ENCODE measurements at places on chromosomes 2 and 18.

DNA sequence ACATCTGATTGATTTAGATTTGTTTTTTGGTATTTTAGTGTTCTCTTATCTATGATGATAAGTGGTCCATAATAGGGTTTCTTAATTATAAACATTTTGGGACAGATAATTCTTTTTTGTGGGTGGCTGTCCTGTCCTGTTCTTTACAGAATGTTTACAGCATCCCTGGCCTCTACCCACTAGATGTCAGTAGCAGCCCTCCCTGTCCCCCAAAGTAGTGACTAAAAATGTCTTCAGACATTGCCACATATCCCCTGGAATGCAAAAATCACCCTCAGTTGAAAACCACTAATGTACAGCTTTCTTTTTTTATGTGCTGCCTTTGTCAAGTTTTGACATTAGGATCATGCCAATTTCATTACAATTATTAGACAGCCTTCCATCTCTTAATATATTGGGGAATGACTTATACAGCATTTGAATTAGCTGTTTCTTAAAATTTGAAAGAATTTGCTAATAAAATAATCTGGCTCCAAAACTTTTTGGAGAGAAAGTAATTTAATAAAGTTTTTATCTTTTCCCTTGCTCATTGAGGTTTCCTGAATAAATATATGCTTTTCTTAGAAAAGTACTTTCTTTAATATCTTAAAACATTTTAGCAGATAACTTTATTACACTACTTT lies 19.5 kb downstream of the WIPF1 start:
- DNase-seq: no peak

DNA sequence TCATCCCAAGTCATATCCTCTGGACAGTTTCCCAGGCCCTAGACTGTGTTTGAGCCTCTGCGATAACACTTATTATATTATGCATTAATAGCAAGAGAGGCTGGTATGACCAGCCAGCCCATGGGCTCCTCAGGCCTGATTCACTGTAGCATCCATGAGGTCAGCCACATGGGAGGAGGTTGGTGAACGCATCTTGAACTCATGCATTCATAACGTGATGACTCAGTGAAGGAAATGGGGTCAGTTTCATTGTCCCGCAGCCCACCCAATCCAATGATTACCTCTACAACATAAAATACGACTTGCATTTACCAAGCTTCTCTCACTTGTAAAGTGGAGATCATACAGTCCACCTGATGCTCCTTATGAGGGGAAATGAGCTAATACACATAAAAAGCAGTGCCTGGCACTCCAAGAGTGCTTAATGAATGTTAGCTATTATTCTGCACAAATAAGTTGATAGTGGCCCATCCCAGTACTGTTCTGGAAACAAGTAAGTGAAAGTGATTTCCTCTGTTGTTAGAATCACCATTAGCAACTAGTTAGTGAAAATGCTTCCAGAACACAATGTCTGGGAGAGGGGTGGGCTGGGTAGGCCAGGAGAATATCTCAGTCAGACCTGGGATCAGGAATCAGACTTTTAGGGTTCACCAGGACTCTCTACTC lies 46.1 kb upstream of the CELF4 start:
- DNase-seq: no peak

DNA sequence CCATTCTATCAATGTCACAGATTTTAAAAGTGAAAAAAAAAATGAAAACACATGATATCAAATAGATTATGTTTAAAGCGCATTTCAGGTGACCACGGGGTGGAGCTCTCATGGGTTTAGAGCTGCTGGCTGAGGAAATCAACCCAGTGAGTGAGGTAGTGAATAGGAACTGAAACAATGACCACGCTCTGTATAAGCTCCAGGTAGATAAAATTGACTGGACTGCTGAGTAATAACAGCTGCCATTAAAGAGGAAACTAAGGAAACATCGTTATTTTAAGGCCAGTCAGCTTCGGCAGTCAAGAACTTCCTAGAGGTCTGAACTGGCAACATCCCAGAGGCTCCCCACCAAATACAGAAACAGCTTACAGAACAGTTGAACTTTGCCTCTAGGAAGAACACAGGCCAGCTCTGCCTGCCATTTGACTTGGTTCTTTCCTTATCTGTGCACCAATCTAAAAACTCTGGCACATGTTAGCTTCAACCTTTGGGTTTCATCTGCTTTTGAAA lies 185.9 kb downstream of the PDE1A start:
- DNase-seq: no peak

DNA sequence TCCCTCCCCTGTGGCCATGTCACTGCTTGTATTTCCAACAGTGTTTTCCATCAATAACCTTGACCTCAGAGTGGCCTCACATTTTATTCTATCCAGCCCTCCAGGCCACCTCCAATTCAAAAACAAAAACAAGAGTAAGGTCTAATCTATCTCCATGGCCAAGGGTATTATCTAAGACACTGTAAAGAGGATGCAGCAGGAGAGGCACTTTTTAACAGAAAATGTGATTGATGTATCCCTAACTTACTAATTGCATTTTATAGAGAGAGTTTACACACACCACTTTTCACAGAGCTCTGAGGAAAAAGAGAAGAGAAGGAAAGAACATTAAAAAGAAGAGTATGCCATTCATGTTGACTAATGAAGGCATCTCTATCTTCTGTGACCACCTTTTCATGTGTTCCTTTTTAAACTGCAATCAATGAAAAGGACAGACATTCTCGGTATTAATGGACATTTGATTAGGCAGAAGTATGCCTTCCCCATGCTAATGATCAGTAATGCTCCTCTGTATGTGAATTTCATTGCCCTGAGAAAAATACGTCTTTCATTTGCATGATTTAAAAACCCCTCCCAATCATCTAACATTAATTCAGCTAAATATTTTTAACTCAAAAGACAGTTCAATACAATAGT lies 653.3 kb upstream of the POU3F3 start:
- no peak for DNase-seq

- DNase-seq: no peak
Observed at GRCh38 chr2:54704688-54705605, 18.5 kb upstream of the EML6 start.

DNA sequence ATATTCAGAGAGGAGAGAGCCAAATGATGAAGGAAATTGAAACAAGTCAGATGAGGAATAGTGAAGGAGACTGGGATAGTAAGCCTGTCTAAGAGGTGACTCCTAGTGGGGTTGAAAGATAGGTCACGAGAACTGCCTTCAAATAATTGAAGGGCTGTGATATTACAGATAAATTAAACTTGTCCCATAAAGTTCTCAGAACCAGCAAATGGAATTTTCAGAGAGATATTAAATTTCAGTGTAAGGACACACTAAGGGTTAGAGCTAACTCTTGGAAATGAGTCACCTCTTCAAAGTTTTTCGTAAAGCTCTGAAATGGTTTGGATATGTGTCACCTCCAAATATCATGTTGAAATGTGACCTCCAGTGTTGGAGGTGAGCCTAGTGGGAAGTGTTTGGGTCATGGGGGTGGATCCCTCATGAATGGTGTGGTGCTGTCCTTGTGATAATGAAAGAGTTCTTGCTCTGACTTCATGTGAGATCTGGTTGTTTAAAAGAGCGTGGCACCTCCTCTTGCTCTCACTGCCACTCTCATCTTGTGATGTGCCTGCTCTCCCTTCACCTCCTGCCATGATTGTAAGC lies 87.3 kb downstream of the BABAM2 start:
- DNase-seq: no peak

GRCh38 chr18:23664674-23665073 lies 2.0 kb upstream of the ANKRD29 start:
- DNase-seq: no peak

GRCh38 chr2:45332567-45332966 lies 278.5 kb downstream of the SRBD1 start:
- DNase-seq: no peak

- DNase-seq: no peak
Observed at GRCh38 chr2:33085646-33086045, 138.9 kb downstream of the LTBP1 start.

GRCh38 chr2:10984418-10985135 lies 72.8 kb downstream of the KCNF1 start:
- no peak for DNase-seq

DNA sequence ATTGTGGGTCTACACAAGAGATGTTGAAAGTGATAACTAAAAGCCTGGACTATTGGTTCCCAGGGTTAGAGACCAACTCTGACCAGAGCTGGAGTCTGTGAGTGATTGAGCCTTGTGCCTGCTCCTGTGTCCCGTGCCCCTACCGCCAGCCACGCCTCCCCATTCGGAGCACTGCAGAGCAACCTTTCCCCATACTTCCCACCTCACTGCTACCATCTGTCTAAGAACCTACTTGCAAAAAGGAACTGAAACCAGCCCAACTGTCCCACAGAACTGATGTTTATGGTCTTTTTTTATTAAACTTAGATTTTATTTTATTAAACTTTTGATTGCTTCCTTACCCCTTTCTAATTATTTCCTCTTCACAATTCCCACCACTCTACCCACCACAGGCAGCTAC lies 300.3 kb upstream of the MGAT5 start:
- DNase-seq: no peak

DNA sequence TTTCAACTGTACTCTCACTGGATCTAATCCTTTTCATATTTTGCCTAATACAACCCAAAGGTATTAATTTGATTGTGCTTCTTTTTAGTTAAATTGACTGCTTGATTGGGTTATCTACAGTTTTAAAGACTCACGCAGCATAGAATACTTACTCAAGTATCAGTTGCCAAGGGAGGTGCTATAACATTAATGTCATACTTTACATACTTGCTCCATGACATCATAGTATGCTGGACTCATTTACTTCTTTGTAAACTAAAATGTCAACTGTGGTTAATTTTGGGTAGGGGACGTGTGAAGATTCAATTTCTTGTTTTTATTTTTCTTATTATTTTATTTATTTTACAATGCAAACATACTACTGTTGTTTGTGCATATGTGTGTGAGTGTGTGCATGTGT lies 716.2 kb upstream of the VRK2 start:
- no peak for DNase-seq

- DNase-seq: no peak
Observed at GRCh38 chr2:177905640-177906039, 166.9 kb downstream of the PDE11A start.

GRCh38 chr2:71832388-71832787 lies 315.3 kb downstream of the CYP26B1 start:
- no peak for DNase-seq

GRCh38 chr18:76874642-76875389 lies 52.5 kb downstream of the ZNF236 start:
- no peak for DNase-seq

- DNase-seq: no peak
Observed at GRCh38 chr2:196729418-196729817, 70.1 kb downstream of the GTF3C3 start.

DNA sequence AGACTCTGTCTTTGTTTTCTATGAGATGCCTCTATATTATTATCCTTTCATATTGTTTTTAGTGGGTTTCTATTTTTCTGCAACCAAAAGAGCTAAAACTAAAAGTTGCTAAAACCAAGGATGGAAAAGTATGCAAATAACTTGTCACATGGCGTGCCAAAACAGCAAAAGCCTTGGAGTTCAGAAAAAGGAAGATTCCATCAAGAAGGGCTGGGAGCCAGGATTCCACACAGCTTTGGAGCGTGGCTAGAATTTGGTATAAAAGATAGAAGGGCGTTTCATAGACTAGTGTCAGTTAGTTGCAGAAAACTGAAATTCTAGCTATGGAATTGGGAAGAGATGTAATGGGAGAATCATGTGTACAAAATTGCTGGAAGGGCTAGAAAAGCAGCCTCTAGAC lies 4.1 kb downstream of the SCYGR1 start:
- no peak for DNase-seq

- DNase-seq: no peak
Observed at GRCh38 chr2:203446071-203446481, 89.0 kb downstream of the RAPH1 start.

DNA sequence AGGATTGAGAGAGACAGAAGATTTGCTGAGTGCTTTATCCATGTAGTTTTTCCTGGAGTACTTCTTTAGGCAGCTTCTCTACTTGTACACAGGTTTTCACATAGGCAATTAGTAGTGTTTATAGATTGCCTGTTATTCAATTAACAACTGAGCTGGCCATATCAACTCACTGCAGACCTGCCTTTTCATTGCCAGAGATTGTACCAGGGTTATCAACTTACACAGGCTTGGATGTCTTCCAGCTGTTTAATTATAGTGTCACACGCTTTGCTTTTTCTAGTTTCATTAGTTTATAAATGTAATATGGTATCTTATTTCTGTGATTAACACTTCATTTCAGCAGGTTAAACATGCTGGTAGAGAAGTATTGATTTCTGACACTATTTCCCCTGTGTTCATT lies 125.9 kb downstream of the GPD2 start:
- DNase-seq: no peak

- DNase-seq: no peak
Observed at GRCh38 chr2:82803307-82803706, 1655.8 kb downstream of the SUCLG1 start.

DNA sequence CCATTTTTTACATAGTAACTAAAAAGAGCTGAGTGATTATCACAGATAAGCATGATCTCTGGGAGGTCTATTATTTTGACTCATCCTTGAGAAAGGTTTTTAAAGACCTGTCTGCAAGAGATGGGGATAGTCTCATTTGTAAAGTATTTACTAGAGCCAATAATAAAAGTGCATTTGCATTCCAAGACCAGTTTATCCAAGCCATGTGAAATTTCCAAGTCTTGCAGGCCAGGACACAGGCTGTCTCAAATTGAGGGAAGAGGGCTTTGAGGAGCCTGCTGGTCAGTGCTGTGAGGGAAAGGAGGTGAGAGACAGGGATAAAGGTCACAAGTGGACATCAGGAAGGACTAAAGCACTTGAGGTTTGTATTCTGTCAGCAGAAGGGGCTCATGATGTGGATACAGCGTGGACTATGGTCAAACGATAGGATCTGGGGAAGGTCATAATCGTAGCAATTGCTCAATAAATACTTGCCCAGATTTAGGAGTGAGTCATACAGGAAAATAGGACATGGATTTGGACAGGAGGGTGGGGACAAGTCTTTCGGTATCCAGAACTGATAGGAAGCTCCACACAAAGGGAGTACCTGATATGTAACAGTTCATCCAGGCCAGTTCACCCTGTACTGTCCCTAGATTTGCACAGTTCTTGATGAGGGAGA lies 6.6 kb upstream of the CDH2 start:
- no peak for DNase-seq

DNA sequence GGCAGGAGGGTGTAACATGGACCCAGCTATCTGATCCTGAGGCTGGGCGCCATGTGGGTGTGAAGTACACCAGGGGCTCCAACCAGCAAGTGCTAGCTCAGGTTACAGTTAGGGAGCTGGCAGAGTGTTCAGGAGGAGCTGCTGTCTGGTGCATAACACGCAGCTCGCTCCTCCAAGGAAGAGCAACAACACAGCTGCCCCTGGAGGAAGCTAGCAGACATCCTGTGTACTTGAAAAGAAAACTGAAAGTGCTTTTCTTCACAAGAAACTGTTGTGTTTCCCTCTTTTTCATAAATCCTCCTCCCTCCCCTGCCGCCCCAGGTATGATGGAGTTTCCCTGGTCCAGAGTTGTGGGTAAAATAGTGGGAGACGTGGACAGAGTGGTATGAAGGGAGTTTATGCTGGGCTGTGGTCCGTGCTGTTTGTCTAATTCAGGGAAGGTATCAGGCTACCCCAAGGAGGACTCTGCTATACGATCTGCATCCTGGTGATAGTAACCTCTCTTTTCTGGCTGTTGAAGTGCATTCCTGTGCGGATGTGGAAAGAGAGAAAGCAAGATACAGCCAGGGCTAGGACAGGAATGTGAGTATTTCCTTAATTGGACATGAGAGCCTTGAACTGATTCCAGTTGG lies 6.1 kb upstream of the LBH start:
- no peak for DNase-seq

- no peak for DNase-seq
Observed at GRCh38 chr2:11022591-11023273, 111.0 kb downstream of the KCNF1 start.
